Fibroblast of villous mesenchyme (primary cell): ENCODE measurements at places on chromosomes 3 and 15. TPM values are rescaled to one million over a fixed set of nuclear protein-coding genes. Genes with fewer than 3 reads are reported as not detected.
A peak's percentile ranks its signal among the peaks of the same experiment; 100 is the strongest.

The SHF gene
- total RNA-seq, result 2.3 and 2.6 TPM in 2 replicates

DNA sequence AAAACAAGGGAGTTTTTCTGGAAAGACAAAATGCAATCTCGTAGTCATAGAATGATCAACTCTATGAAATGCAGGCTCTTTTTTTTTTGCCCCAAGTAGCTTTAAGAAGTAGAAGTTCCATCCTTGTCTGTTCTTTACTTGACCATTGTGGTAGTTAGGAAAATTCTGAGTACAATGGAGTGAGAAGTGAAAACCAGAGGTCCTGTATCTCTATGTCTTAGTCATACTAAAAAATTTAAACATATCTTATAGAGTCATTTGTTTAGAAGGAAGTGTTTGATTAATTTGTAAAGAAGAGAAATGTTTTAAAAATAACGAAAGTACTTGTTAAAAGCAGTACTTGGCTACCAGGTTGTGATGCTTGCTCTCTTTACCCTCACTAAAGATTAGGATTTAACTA is 52.4 kb downstream of the PRKCI start:
- no peak for DNase-seq

GRCh38 chr3:128360705-128361271 is 105.9 kb downstream of the DNAJB8 start:
- DNase-seq, result peak; percentile 27

The CHST14 gene
- 12.9 and 14.2 TPM in 2 replicates for total RNA-seq

DNA sequence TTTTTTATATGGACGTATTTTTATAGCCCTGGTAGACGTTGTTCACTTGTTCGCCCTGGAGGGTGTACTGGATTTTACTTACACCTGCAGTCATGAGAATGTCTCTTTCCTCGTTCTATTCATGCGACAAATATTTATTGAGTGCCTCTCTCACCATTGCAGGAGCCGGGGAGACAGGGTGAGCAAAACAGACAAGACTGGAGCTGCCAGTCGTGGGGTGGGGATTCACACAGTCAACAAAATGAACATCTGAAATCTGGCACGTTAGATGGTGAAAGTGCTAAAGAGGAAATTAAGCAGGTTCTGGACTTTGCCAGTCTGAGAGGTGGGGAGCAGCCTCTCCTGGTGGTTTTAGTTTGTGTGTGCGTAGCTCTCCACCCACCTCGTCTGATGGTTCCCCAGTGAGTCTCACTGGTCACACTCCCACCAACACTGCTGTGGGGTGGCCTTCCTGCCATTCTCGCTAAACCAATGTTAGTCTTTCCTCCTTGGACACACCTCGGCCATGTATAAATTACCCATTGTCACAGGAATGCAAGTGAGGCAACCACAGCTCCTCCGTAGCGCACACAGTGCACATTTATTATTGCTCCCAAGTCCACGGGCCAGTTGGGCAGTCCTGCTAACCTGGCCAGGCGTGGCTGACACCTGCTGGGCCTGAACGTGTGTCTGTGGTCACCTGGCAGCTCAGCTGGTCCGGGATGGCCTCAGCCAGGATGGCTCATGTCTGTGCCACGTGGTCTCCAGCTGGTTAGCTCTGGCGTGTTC is 31.5 kb downstream of the FBLN2 start:
- no peak for DNase-seq

- DNase-seq, result no peak
Observed at GRCh38 chr3:77081240-77081661, 41.4 kb downstream of the ROBO2 start.

The GOLGA8T gene
- under 0.01 TPM in 1 of 2 replicates, not detected in the other for total RNA-seq

- DNase-seq, result no peak
Observed at GRCh38 chr3:65778968-65779367, 259.8 kb downstream of the MAGI1 start.

The PPP1R14D gene
- total RNA-seq, result not detected in 2 replicates

DNA sequence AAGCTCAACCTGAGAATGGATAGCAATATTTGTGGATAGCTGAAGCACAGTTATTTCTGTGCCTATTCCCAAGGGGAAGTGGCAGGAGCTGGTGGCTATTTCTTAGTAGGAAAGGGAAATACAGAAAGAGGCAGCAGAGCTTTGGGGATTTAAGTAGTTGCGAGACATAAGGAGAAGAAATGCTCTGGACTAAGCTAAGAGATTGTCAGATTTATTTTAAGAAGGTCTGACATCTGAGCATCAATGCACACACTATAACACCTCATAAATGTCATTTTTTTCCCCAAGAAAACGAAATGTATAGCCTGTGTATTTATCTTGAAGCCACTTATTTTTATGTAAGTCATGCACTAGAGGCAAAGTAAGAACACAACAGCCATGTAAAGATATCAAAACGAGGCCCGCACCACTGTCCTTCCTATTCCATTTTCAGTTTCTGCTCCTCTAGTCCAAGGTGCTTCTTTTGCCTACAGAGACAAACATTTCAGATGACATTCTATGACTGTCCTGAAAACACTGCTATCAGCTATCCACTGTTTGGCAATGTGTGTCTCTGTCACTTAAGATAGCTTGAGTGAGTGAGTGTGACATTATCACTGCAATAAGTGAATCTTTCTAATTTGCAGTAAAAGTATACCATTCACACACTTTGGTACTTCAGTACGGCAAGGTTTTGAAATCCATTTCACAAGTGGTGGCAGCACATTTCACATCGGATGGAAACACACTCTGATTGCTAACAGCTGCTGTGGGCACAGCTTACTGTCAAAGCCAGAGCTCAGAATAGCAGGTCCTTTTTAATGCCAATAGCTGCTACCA is 62.7 kb upstream of the ICE2 start:
- no peak for DNase-seq

GRCh38 chr15:58240191-58240932 is 102.2 kb downstream of the AQP9 start:
- DNase-seq, result no peak
